ENCODE measurements at places on chromosomes 1 and 21.

- DNase-seq = no peak
Measured at GRCh38 chr1:68120136-68120791, 69.8 kb upstream of the DIRAS3 start.

DNA sequence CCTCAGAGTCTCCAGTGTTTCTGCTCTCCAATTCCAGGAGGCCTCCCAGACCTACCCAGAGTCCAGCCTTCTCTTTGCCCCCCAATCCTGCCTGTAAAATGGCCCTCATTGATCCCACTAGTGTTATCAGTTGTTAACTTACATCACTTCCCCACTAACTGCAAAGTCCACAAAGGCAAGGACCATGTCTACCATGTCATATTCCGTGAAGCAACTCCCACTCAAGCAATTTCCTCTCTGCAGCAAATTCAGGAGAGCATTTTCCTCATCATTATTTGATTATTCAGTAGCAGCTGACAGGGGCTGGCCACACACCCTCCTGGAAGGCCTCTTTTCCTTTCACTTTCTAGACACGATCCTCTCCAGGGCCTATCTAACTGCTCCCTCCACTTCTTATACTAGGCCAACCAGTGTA, 153.5 kb downstream of the RERE start:
- no peak for DNase-seq

GRCh38 chr1:215256936-215257679, 174.6 kb downstream of the KCNK2 start:
- no peak for DNase-seq

GRCh38 chr1:65170511-65171142, 22.6 kb downstream of the AK4 start:
- DNase-seq = no peak

DNA sequence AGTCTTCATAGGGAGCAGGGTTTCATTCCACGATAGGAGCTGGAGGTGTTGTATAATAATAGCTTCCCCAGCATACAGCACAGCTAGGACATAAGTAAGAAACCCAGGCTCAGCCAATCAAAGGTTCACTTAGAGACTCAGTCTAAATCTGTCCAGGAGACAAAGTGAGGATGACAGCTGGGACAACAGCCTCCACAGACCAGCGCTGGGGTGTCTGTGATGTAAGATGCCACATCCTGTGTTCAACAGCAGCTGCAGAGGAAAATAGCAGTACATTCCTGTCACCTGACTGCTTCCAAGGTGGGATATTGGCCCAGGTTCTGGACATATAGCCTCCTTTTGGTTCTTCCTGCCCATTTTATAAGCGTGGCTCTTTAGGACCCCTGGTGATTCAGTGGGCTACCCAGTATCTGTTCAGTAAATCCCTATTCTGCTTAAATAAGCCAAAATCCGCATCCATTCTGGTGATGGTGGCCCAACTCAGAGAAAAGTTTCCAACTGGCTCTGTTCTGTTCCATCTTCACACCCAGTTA, 176.8 kb upstream of the SYT6 start:
- no peak for DNase-seq

DNA sequence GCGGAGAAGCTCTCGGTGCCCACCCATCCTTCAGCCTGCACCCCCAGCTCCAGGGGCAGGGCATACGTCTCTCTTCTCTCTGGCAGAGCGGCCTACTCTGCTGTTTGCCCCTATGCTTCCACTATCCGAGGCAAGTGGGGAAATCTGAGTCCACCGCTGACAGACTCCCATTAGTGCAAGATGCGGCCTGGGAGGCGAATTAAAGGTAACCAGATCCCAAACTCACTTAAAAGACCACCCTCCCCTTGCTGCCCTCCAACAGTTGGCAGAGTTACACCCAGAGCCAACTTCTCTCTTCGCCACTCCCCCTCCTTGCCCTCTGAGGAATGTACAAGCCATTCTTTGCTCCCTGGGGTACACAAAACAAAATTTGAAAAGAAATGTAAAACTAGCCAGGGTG, 6.4 kb downstream of the FOXD3 start:
- no peak for DNase-seq

- DNase-seq = no peak
Measured at GRCh38 chr1:194289569-194290266, 1103.3 kb upstream of the B3GALT2 start.

GRCh38 chr1:2115702-2116341, 65.6 kb downstream of the PRKCZ start:
- DNase-seq = peak; percentile 47

DNA sequence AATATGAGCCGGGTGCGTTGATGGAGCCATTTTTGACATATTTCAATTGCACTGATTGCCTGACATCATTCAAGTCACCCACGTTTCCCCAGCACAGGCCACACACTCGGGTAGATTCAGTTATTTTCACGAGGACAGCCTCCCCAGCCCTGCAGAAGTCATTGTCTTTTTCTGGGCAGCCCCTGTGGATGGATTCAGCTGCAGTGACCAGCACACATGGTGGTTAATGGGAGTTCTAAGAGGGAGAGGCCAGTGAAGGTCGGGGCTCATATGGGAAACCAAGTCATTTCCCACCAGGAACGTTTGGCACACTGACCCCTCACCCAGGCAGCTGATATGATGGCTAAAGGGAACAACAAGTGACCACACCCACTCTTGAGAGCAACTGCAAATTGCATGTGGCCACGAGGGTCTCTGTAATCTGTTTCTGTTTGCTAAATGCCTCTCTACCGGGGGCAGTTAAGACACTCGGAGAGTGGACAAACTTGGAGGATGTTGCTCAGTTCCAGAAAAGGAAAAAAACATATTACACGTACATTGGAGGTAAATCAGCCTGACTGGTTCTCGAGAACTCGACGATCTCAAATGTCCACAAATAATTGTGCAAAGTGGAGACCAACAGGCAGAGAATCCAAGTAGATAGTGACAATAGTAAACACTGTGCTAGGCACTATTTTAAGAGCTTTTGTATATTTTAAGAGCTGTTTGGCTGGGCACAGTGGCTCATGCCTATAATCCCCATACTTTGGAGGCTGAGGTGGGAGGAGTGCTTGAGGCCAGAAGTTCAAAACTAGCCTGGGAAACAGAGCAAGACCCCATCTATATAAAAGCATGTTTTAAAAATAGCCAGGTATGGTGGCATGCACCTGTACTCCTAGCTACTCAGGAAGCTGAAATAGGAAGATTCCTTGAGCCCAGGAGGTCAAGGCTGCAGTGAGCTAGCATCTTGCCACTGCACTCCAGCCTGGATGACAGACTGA, 167.2 kb upstream of the IRF2BP2 start:
- no peak for DNase-seq

- DNase-seq = no peak
Measured at GRCh38 chr1:162065016-162065415, 4.5 kb upstream of the NOS1AP start.

GRCh38 chr1:198681252-198681651, 42.4 kb downstream of the PTPRC start:
- DNase-seq = no peak

DNA sequence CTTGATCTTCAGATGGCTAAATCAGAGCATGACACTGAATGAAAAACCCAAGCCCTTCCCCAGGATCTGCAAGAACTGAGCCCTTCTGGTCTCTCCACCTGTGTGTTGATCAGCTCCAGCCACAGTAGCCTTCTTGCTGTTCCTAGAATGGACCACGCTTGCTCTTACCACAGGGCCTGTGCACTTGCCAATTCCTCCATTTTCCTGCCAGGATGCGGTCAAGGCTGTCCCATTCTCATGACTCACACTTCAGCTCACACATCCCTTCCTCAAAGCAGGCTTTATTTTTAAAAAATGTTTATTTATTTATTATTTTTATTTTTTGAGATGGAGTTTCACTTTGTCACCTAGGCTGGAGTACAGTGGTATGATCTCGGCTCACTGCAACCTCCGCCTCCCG, 43.6 kb upstream of the GRHL3 start:
- no peak for DNase-seq

GRCh38 chr1:236204656-236205055, 62.3 kb downstream of the GPR137B start:
- no peak for DNase-seq

GRCh38 chr1:170567214-170567613, 35.2 kb downstream of the GORAB start:
- DNase-seq = no peak

DNA sequence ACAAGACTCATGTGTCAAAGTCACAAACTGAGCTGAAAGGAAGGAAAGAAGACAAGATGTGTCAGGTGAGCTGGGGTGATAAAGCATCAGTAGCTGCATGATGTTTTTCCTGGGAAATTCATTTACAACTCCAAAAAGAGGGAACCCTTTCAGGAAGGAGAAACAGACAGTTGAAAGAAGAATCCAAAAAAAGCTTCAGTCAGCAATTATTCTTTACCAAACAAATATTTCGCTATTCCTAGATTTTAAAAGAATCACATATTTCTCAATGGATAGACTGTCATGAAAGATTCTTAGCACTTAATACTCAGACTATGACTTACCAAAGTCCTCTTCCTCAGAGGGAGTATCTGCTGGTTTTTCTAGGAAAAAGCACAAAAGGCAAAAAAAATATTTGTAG, 214.7 kb downstream of the SLC44A5 start:
- DNase-seq = no peak

DNA sequence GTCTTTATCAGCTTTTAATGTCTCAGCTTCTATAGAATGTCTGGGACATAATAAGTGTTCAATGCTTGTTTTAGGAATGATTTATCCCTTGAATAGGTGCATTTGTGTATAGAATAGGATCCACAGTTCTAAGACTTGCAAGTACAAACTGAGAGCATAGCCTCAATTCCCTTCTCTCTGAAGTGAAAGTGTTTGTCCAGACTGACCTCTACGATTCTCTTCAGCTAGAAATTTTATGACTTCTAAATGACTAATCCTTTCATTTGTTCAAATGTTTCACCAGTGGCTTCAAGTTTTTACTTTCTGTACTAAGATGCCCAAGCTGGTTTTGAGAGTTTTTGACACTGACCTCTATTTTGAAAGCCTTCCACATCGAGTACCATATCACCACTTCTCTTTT, 608.2 kb upstream of the ADGRL4 start:
- DNase-seq = no peak

DNA sequence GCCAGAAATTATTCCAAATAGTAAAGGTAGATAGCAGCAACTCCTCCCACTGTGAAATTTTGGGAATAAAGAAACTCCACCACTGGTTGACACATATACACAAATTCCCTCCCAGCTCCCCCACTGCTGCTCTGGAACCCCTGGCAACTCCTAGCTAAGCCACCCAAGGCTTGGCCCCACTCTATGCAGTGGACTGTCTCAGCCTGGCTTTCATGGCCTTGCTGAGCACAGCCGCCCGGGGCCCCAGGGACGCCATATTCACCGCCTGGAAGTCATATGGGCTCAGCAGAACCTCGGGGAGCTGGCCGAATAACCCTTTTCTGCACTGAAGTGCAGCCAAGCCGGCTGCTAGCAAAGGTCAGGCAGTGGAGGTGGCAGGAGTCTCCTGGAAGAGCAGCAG, 15.4 kb upstream of the RBM34 start:
- DNase-seq = no peak

DNA sequence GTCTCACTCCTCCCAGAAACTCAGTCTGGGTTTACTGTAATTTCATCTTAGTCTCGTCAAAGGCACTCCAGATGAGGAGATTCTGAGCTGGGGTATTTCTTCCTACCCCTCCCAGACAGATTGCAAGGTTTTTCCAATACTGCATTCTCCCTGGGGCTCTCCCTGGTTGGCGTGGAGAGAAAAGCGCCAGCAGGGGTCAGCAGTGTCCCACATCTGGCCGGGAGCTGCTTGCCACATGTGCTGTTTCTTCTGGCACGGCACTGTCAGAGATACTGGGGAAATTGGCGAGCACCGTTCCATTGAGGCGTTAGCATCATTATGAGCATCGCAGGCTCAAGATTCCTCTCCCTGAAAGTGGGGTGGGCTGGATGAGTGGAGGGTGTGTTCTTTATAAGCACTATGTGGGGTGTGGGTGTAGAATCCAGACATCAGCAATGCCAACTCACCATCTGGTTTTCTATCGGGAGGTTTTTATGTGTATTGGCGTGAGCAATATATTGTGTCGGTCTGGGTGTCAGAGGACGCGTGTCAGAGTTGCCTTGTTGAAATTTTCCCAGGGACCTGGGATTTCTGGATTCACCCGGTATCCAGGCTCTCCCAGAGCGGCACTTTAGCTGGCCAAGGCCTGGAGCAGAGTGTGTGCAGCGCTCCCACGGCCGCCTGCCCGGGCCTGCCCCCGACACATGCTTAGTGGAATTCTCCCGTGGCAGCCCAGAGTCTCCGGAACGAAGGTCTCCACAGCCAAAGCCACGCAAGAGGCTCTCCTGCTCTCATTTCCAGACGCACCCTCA, 8.0 kb upstream of the NAV1 start:
- DNase-seq = no peak

GRCh38 chr1:25472471-25472870, 41.8 kb downstream of the MACO1 start:
- no peak for DNase-seq

GRCh38 chr1:182329471-182329870, 62.1 kb downstream of the GLUL start:
- no peak for DNase-seq

DNA sequence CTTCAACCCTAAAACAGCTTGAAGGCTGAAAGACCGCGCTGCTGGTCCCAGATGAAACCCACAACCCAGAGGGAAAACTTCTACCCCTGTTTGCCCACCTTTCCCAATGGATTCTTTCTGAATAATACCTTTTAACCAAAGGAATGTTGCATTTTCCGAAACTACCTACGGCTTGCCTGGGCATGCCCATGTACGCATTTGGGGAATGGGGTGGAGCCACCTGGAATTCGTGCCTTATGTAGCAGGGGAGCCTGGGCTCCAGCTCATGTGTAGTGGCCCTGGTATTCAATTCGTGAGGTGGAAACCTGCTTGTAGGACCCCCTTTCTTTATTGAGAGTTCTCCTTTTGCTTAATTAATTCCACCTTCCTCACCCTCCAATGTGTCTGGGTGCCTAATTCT, 256.6 kb upstream of the RGS18 start:
- no peak for DNase-seq

GRCh38 chr1:187641463-187641862, 812.7 kb downstream of the PLA2G4A start:
- no peak for DNase-seq

DNA sequence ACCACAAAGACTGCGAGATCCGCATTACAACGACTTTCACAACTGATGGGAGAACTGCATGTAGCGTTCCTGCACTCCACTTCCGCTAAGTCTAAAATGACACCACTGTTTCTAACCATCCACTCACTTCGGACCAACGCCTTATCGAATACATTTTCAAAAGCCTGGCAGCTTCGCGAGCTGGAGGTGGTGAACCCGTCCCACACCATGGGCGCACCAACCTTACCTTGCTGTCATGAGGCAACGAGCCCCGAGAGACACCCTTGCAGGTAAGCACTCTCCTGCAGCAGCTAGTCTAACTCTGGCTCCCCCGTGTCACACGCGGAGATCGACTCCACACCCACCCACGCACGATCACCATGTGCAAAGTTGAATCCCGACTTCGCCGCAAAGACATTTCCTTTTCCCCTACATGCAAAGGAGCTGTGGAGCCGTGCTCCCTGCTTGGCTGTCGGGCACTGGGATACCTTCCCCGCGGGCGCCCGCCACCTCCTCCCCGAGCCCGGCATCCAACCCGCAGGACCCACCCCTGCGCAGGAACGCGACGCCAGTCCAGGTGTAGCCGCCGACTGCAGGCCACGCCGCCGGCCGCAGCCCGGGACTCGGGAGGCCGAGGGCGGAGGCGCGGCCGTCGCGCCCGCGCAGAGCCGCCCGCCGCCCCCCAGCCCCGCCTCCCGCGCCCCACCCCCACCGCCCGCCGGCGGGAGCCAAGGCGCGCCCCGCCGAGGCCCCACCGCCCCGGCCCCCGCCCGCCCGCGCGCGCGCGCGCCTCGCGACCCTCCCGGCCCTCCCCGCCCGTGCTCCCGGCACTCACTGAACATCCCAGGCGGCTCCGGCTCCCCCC, 629 bp downstream of the TAF5L start:
- peak; percentile 70 for DNase-seq
